ENCODE measurements at places on chromosomes 4 and X. TPM values are rescaled to one million over a fixed set of nuclear protein-coding genes. Genes with fewer than 3 reads are reported as not detected.

IGSF1 gene
- total RNA-seq = not detected

PRMT9 gene
- total RNA-seq = 36.4 TPM

MAB21L2 gene
- not detected for total RNA-seq

BGN gene
- not detected for total RNA-seq

GUCY1A1 gene
- not detected for total RNA-seq

ETFDH gene
- total RNA-seq = 16.7 TPM

CT45A10 gene
- not detected for total RNA-seq

EDA gene
- total RNA-seq = 1.4 TPM

ASB12 gene
- total RNA-seq = not detected

VEGFC gene
- not detected for total RNA-seq

ABCG2 gene
- total RNA-seq = 0.33 TPM

ANXA3 gene
- not detected for total RNA-seq

C4orf50 gene
- total RNA-seq = 0.27 TPM

RBM46 gene
- not detected for total RNA-seq

SMIM10 gene
- not detected for total RNA-seq

USP46 gene
- 3.1 TPM for total RNA-seq

MID1IP1 gene
- total RNA-seq = 14.8 TPM

FGG gene
- total RNA-seq = not detected

PABPC5 gene
- total RNA-seq = not detected

IL15 gene
- 1.7 TPM for total RNA-seq

DRD5 gene
- total RNA-seq = not detected

PROM1 gene
- total RNA-seq = not detected

BEX4 gene
- total RNA-seq = 54.3 TPM

NDP gene
- total RNA-seq = not detected

ARMCX1 gene
- total RNA-seq = 2.2 TPM

MMRN1 gene
- total RNA-seq = not detected

PNMA5 gene
- not detected for total RNA-seq

GLUD2 gene
- 0.28 TPM for total RNA-seq

AP1AR gene
- total RNA-seq = 3.8 TPM

NPY1R gene
- total RNA-seq = not detected

TMEM35A gene
- not detected for total RNA-seq

ARX gene
- total RNA-seq = not detected

PABPC4L gene
- total RNA-seq = not detected

F8 gene
- 1.1 TPM for total RNA-seq

USP17L5 gene
- total RNA-seq = not detected

NLGN3 gene
- 5.0 TPM for total RNA-seq

ARL9 gene
- not detected for total RNA-seq

TCEAL7 gene
- not detected for total RNA-seq

SPACA5 gene
- total RNA-seq = not detected

NWD2 gene
- total RNA-seq = not detected

EXOC1 gene
- total RNA-seq = 14.5 TPM

TRPC5OS gene
- not detected for total RNA-seq

BMX gene
- not detected for total RNA-seq

CXCL3 gene
- total RNA-seq = 0.31 TPM

ZDHHC15 gene
- 0.24 TPM for total RNA-seq

PAGE2B gene
- not detected for total RNA-seq

All from CD8-positive, alpha-beta T cell (primary cell).